AG04449 (cell line): ENCODE measurements at places on chromosomes 2 and 18.

- no peak for DNase-seq
Observed at GRCh38 chr2:176162911-176163671, 6.0 kb downstream of the HOXD3 start.

GRCh38 chr2:120546048-120546864 is 189.4 kb upstream of the GLI2 start:
- DNase-seq = peak; percentile 98

DNA sequence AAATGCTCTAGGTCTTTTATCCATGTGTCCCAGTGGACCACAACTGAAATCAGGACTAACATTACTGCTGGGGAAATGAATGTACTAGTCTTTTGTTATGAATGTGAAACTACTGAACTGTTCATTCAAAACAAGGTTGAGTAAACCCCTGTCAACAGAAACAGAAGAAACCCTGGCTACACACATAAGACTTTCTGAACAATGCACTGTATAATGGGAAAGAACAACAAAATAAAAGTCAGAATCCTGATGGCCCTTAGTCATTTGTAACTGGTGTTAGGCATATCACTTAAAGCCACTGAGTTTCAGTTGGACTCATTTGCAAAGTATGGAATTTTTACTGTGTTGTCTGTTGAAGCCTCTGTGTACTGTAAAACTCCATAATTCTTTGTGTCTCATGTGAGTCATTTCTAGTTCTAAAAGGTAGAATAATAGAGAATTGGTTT is 77.0 kb upstream of the UBXN4 start:
- no peak for DNase-seq

- DNase-seq = no peak
Observed at GRCh38 chr18:31646332-31647126, 37.9 kb downstream of the B4GALT6 start.

DNA sequence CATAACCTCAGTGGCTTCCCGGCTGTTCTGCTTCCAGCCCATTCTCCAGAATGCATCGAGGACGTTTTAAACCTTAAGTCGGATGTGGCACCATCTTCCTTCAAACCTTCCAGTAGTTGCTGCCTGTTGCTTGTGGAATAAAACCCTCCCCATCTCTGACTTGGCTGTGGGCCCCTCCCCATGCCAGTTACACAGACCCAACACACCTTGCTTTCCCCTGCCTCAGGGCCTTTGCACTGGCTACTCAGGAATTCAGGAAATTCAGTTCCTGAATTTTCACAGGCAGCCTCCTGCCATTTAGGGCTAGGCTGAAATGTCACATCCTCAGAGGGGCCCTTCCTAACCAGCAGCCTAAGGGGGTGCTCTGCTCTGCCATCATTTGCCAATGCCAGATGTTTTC is 5.0 kb upstream of the ADRA2B start:
- no peak for DNase-seq

GRCh38 chr2:223732346-223732745 is 105.0 kb downstream of the AP1S3 start:
- DNase-seq = no peak
